SK-N-SH (cell line): ENCODE measurements at places on chromosomes 6 and 20. TPM values are rescaled to one million over a fixed set of nuclear protein-coding genes. Genes with fewer than 3 reads are reported as not detected.
A peak's percentile ranks its signal among the peaks of the same experiment; 100 is the strongest.

DNA sequence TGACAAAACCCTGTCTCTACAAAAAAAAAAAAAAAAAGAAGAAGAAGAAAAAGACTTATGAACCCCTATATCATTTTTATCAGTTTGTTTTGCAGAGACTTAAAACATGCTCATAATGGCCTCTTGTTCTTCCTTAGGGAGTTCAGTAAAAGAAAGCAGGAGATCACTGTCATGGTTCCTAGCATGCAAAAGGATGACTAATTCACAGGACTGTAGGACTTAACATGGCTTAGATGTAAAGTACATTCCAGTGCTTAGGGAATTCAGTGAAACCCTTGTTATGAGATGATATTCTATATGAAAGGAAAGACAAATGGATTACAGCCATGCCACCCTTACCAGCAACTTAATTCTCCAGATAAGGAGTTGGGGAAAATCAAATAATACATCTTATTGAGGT lies 29.5 kb downstream of the EEF1A1 start:
- DNase-seq: no peak

DNA sequence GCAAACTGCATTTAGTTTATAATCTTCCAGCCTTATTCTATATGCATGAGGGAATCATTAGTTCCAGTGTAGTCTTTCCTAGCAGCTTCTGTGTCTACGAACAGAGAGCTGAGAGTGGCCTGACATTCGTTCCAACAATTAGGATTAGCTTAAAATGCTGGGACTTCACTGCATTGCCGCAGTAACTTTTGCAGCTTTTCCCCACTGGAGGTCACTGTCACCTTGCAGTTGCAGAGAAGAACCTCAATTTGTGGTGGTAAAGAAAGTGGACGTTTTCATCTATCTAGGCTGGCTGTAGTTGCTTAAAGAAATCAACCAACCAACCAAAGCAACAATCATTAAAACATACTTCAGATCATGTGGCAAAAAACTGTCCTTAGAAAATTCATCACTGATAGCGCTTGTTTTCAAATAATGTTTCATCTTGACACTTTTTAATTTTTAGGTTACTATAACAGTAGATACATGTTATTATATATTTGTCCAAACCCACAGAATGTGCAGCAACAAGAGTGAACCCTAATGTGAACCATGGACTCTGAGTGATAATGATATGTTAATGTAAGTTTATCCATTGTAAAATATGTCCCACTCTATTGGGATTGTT lies 12.2 kb downstream of the MYLK4 start:
- DNase-seq: peak; percentile 55

DNA sequence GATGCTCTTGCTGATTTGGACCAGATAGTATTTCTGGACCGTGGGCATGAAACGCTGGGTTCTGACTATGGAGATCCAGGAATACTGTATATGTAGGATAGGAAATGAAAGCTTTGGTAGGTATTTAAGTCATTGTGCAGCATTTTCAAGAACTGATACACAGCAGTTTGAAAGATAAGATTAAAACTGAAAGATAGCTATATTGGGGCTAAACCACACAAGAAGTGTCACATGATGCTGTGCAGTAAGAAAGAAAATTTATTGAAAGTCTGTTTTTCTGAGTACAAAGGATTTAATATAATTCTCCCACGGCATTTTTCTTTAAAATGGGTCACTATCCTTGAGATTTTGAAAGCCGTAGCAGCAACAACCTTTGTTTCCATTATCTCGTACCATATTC lies 305 bp downstream of the IL17A start:
- DNase-seq: no peak

DNA sequence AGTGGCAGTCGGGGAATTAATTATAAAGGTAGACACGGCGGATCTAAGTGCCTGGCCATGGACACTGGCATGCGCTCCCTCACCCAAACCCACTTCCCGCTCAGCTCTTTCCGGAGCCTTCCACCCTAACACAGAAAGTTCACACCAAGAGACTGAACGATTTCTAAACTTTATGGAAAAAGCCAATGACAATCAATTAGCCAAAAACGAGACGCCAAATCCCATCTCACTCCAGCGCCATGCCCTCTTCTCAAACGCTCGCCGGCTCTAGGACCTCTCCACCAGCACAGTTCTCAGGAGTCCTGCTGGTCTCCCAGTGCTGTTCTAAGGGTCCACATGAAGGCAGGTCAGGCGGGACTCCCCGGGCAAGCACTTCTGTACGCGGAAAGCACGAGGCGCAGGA lies 641 bp downstream of the SF3B5 start:
- DNase-seq: no peak

GNMT gene
- 1.4 and 2.0 TPM in 2 replicates for polyA plus RNA-seq

DNA sequence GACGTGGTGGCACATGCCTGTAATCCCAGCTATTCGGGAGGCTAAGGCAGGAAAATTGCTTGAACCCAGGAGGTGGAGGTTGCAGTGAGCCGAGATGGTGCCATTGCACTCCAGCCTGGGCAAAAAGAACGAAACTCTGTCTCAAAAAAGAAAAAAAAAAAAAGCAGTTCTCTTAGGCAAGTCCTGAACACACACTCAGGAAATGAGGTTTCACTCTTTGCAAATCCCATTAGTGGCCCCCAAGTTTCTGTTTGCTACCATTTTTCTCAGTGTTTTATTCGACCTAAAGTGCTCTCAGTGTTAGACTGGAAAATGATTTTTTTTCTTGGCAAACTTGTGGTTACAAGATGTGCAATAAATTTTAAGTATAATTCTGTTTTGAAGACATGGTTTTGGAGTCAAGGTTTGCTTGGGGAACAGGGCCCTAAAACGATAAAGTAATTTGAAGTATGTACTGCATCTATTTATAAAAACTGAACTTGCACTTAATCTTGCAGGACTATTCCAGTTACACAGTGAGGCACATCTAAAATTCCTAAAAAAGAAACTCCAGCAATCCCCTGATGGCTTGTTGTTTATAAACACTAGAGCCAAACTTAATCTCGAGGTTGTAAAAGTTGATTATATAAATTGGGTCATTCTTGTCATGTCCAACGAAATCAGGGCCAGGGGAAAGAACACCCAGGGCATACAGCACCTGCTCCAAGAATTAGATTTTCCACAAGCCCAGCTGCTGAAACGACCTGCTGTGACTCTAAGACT lies 42.6 kb downstream of the MAP1LC3A start:
- no peak for DNase-seq

- DNase-seq: no peak
Measured at GRCh38 chr20:46000262-46000996, 8.3 kb upstream of the MMP9 start.
